Prostate gland (tissue), 2 donors: ENCODE measurements at places on chromosomes 3 and 15.

DNA sequence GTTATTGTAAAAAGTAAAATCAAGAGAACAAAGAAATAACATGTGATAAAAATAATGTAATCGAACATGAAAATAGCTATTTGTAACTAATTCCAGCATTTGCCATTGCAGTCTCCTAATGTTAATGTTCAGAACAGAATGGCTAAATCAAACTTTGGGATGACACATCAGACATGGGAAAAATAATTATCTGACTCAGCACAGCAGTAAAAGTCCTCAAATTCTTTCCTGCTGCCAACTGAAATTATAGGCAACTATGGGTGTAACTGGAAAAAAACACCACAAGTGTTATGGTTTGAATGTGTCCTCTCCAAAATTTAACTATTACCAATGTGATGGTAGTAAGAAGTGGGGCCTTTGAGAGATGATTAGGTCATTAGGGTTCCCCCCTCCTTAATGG, 446.7 kb downstream of the C3orf38 start:
- no peak for DNase-seq

DNA sequence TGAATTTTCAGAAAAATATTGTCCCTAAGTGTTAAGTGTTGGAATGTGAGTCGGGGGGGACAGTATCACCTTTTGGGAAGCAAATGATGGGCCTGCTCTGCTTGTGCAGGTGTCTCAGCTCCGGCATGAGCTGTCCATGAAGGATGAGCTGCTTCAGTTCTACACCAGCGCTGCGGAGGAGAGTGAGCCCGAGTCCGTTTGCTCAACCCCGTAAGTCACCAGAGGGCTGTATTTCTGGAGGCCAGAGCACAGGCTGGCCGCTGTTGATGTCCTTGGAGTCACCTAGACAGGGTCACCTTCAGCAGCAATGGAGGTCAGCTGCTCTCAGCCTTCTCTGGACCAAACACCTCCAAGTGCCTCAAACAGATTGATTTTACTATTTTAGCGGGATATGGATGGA, 78.0 kb downstream of the CCK start:
- DNase-seq = no peak

DNA sequence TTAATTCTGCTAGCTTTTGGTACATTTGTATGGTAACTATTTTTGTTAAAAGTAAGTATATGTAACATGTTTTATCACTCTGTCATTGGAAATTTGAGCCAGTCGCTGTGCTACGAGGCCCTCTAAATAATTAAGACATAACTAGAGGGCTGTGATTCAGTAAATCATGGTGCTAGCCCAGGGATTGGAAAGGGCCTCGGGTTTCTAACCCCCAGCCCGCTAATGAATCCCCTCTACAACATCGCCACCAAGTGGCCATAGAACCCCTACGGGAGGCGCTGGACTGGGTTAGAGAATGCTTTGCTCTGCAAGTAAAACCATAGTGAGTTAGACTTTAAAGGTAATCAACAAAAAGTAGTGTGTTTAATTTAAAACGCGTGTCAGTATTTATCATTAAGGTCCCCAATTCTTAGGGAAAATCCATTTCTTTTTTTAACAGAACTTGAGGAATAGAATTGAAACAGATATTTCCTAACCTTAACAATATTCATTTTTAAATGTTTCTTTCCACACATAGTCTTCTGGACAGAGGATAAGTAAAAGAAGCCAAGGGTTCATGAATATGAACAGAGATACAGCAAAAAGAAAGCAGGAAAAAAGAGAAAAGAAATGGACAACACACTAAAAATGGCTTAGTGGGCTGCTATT, 744.7 kb downstream of the EPHA3 start:
- peak; percentile 5 for DNase-seq

GRCh38 chr15:28942046-28942445, 56.3 kb downstream of the APBA2 start:
- no peak for DNase-seq

DNA sequence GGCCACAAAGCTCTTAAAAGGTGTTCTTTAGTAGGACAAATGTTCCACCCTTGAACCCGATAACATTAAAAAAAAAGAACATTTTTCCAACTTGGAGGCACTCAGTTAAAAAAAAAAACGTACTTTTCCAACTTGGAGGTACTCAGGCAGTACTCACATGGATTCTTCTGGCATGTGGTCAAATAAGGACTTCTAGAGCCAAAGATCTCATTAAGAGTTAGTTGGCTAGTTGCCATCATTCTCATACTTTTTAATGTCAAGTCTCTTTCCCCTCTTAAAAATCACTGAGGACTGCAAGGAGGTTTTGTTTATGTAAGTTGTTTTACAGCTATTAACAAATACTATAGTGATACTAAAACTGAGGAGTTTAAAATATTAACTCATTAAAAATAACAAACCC, 101.0 kb downstream of the CADPS start:
- DNase-seq = no peak

GRCh38 chr3:9749296-9749644, 482 bp upstream of the OGG1 start:
- no peak for DNase-seq

GRCh38 chr3:152362086-152362485, 93.4 kb downstream of the MBNL1 start:
- DNase-seq = no peak

GRCh38 chr3:157606011-157606851, 103.0 kb upstream of the VEPH1 start:
- peak; percentile 10 for DNase-seq

GRCh38 chr15:68199340-68199739, 5.8 kb downstream of the CALML4 start:
- no peak for DNase-seq

DNA sequence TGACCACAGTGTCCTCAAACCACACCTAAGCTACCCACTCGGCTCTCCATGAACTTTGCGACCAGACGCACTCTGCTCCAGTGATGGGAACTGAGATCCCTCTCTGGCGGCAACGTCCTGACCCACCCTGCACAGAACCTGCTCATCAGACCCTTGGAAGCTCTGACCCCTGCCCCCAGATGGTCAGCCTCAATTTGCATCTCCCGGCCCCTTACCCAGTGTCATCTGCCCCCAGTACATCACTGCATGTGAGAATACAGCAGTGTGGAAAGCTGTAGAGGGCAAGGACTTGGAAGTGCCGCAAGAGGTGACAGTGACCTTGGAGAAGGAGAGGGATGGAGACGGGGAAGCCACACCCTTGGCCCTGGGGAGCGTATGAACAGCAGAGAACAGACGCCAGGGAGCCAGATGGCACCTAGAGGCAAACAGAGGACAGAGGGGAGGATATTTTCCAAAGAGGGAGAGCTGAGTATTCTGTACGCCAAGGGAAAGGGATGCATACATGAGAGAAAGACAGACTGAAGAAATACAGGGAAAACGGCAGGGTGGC, 192.0 kb downstream of the XXYLT1 start:
- DNase-seq = no peak

- DNase-seq = peak; percentile 62
Measured at GRCh38 chr3:59566481-59566975, 516.7 kb upstream of the CFAP20DC start.

DNA sequence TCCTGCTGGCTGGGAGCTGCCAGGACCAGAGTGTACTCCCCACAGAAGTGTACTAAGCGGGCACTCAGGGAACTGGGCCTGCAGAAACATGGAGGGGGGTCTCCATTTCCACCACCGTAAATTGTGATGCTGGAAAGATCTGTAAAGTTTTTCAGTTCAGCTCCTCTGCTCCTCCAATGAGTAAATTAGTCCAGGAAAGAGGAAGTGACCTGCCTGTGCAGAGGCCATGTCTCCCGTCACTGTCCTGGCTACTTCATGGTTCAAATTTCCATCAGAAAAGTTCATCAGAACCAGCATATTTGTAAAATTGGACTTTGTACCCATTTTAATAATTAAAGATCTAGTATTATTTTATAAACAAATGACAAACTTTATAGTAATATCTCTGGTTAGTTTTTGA, 226.7 kb upstream of the THBS1 start:
- no peak for DNase-seq

GRCh38 chr15:48876057-48876456, 1.9 kb upstream of the EID1 start:
- DNase-seq = no peak

GRCh38 chr15:92460023-92460422, 66.3 kb downstream of the ST8SIA2 start:
- no peak for DNase-seq

DNA sequence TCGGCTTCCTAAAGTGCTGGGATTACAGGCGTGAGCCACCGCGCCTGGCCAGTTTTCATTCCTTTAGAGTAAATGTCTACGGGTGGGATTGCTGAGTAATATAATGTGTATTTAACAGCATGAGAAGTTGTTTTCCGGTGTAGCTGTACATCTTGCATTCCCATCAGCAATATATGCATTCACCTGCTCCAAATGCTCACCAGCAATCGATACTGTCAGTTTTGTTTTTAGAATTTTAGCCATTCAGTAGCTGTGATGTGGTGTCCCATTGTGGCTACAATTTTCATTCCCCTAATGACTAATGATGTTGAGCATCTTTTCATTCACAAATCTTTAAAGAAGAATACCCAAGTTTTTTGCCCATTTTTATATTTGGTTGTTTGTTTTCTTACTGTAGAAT, 134.8 kb upstream of the RGMA start:
- DNase-seq = no peak

- DNase-seq = no peak
Measured at GRCh38 chr3:182628531-182628930, 164.8 kb upstream of the ATP11B start.

GRCh38 chr15:39130556-39131379, 450.1 kb upstream of the THBS1 start:
- no peak for DNase-seq

DNA sequence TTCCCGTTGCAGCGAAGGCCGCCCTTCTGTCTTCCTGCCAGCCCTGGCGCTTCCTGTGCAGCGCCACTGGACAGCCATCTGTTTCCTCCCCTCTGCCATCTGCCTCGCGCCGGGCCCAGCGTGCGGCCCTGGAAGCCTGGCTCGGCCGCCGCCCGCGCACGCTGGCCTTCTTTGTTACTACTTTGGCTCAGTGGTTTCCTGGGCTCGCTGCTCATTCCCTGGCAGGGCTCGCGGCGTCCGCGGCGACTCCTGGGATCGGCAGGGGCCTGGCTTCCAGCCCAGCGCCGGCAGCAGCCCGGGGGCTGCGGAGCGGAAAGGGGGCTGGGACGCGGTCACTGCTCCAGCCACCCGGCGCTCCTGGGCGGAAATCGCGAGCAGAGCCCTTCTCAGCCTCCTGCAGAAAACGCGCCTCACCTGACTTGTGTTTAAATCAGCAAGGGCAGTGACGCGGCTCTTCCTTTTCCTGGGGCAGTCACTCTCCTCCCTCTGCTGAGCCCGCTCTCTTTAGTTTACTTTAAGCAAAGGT, 10.0 kb downstream of the CMTM7 start:
- peak; percentile 61 for DNase-seq

- no peak for DNase-seq
Measured at GRCh38 chr15:50064673-50065072, 54.4 kb downstream of the ATP8B4 start.

DNA sequence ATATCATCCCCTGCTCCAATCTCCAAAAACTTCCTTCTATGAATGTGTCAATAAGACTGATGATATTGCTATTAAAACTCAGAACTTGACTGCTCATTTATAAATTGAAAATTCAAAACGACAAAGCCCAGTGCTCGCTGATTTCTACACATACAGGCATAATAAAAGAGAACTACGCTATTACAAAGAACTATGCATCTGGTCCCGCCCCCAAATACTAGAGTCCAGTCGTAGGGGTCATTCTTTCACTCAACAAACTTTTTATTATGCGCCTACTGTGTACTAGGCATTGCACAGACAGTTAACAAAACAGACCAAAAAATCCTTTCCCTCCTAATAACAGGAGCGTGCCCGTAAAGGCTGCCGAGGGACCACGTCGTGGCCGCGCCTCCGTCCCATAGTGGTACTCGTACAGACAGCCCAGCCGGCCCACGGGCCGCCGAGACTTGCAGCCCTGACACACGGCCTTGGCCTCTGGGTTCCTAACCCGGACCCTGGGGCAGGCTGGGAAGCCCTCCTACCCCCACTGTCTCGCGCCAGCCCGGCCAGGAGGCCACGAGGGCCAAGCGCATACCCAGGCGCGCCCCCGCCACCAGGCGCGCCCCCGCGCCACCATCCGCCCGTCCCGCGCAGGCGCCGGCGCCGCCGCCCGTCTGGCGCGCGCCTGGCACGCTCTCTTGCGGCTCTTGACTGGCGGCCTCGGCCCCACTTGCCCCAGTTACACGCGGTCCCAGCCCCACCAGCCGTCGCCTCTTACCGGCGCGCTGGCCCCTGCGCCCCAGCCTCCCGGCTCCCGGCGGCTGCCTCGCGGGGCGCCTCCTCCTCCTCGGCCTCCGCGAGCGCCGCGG, 757 bp downstream of the AVEN start:
- DNase-seq = peak; percentile 75

DNA sequence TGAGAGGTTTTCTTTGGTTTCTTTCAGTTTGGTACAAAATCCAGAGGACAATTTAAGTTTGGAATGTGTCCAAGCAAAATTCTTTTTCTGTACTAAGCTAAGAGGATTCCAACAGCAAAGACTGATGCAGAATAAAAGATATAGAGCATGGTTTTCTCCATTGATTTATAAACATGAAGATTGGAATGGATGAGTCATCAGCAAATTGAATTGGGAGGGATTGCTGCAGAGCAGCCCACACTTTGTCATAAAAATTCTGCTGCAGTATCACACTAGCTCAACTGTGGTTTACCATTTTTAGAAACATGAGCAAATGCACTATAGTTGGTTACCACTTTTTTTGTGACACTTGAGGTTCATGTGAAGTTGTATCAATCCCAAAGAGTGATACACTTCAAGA, 16.1 kb upstream of the LARP6 start:
- DNase-seq = no peak

- no peak for DNase-seq
Measured at GRCh38 chr3:32686713-32687112, 1.7 kb downstream of the CNOT10 start.

- DNase-seq = peak; percentile 40
Measured at GRCh38 chr15:40043927-40044716, 5.1 kb upstream of the SRP14 start.

DNA sequence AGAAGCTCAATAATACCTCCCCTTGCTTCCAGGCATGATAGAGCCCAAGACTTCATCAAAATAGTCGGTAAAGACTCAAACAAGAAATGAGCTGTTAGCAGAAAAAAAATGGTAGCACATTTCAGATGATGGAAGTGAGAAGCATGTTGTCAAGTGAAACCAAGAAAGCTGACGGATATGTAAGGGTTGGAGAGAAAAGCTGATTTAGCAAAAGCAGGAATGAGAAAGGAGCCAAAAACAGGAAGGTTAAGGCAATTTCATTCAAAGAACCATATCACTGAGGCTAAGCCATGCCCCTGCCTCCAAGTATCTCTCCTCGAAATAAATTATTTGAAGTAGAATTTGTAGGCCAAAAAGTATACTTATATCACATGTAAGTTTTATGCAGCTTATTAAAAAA, 88.8 kb downstream of the ANO10 start:
- DNase-seq = no peak

- DNase-seq = no peak
Measured at GRCh38 chr3:194294199-194294894, 56.8 kb downstream of the CPN2 start.

DNA sequence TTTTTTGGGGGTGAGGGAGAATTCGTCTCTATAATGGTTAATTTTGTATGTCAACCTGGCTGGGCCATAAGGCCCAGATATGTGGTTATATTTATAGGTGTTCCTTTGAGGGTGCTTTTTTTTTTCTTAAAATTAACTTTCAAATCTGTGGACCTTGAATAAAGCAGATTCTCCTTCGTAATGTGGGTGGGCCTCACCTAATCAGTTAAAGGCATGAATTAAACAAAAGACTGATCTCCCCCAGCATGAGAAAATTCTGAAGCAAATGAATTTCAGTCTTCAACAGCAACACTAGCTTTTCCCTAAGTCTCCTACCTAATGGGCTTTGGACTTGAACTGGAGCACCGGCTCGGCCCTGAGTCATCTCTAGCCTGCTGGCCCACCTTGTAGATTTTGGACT, 77.4 kb downstream of the GMNC start:
- DNase-seq = no peak
